ENCODE measurements at places on chromosomes 4 and X.

- no peak for DNase-seq
Measured at GRCh38 chr4:25881193-25881592, 18.4 kb upstream of the SEL1L3 start.

GRCh38 chr4:140138428-140138827 lies 15.6 kb downstream of the MAML3 start:
- no peak for DNase-seq

DNA sequence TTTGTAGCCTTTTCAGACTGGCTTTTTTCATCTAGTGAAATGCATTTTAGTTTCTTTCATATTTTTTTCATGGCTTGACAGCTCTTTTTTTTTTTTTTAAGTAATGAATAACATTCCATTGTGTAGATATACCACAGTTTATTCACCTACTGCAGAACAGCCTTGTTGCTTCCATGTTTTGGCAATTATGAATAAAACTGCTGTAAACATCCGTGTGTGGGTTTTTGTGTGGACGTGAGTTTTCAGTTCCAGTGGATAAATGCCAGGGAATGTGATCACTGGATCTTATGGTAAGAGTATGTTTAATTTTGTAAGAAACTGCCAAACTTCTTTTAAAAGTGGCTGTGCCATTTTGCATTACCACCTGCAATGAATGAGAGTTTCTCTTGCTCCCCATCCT lies 160.8 kb downstream of the SOWAHB start:
- no peak for DNase-seq

- no peak for DNase-seq
Measured at GRCh38 chr4:11719879-11720278, 291.2 kb upstream of the HS3ST1 start.
